Colonic mucosa (tissue), 4 donors: ENCODE measurements at places on chromosomes 12 and 14.
A peak's percentile ranks its signal among the peaks of the same experiment; 100 is the strongest.

GRCh38 chr14:21109377-21110138 is 8.7 kb downstream of the TMEM253 start:
- no peak overlapping the region for H3K4me3 ChIP-seq
- DNase-seq, result no peak
- H3K36me3 ChIP-seq, result no peaks in the 10 kb centered on the region
- peaks cover 12% of the 10 kb centered on the region for H3K4me1 ChIP-seq

- H3K4me1 ChIP-seq, result no peaks in the 10 kb centered on the region
- H3K27ac ChIP-seq, result no peak overlapping the region
- DNase-seq, result no peak
- no peaks in the 10 kb centered on the region for H3K36me3 ChIP-seq
- no peaks in the 10 kb centered on the region for H3K27me3 ChIP-seq
These were observed 304.4 kb downstream of the RGS6 start for GRCh38 chr14:72236629-72237028.

DNA sequence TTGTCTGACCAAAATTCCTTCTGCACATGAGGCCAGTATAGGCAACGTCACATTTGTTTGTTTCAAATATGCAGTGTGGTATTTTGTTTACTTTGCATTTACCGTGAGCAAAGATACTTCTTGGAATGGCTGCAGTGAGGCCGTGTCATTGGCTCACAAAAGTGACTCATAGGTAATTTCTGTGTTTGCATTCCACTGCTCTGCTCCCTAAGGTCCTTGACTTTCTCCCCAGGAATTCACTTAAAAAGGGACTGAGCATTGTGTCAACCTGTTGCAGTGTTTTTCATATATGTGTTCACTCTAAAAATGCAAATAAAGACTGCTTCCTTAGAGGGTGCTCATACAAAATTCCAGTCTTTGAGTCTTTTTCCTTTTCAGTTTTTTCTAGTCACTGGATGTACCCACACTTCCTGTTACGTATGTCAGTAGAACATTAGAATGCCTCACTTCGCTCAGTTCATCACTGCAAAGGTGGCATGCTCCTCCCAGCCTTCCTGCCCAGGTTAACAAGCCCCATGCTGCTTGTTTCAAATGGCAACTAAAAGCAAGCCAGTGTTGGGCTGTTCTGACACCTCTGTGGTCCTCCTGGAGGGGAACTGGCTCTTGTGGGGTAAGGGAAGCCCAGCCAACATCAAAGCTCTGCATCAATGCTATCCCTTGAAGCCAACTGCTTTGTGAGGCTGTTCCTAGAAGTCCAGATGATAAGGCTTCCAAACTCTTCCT is 9.1 kb downstream of the C12orf76 start:
- peaks cover 20% of the 10 kb centered on the region for H3K36me3 ChIP-seq
- H3K27me3 ChIP-seq, result no peaks in the 10 kb centered on the region
- peaks cover 12% of the 10 kb centered on the region for H3K4me1 ChIP-seq
- peak; percentile 59 for DNase-seq
- no peak overlapping the region for H3K4me3 ChIP-seq

DNA sequence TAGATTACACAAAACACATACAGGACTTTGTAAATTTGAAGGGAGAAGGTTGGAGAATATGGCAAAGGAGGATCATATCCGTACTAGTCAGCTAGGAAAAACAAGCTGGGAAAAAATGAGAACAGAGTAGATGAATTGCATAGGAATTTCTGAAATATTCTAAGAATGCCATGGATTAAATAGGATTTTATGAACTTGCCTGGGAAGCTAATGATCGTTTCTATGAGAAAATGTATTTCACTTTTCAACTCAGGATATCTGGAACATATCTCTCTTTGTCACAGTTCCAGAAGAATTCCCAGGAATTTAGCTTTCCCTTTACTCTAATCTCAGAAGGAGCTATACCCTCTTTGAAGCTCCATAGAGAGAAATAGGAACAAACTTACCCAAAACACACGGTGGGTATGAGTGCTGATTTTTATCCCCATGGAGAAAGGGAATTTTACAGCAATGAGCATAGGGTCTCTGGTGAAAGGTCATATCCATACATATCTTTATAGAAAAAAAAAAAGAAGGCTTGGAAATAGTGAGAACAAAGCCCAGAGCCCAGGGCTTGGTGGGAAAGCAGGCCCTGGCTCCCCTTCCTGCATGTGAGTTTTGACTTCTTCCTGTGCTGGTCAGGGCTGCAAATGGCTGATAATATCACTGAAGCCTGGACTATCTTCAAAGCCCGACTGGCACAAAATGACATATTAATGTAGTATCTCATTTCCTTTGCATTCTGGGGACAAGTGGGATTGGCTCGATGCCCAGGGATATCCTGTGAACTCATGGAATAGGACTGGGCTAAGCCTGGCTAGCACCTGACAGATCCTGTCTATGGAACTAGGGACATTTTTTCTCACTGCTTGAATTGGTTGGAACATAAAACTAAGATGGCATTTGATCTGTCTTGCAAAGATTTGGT is 136.3 kb downstream of the AEBP2 start:
- DNase-seq, result peak; percentile 23
- H3K27me3 ChIP-seq, result no peaks in the 10 kb centered on the region
- H3K27ac ChIP-seq, result no peak overlapping the region

- no peak for DNase-seq
- H3K27me3 ChIP-seq, result no peaks in the 10 kb centered on the region
- H3K4me1 ChIP-seq, result no peaks in the 10 kb centered on the region
- no peak overlapping the region for H3K4me3 ChIP-seq
These were observed 335.7 kb downstream of the FOXG1 start for GRCh38 chr14:29102266-29102665.

DNA sequence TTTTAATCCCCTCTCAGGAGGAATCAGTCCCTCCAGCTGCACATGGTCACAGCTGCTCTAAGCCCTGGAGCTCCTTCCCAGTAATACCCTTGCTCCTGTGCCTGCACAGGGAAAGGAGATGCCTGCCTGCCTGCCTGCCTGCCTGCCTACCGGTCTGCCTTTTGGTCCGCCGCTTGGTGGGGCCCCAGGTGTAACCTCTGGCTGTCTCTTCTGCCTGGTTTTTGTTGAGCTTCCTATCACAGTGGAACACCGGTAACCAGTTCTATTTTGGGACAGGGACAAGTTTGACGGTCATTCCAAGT is 99.8 kb downstream of the DAD1 start:
- H3K27ac ChIP-seq, result no peak overlapping the region
- H3K4me3 ChIP-seq, result no peak overlapping the region
- DNase-seq, result no peak
- no peaks in the 10 kb centered on the region for H3K4me1 ChIP-seq
- H3K36me3 ChIP-seq, result no peaks in the 10 kb centered on the region

DNA sequence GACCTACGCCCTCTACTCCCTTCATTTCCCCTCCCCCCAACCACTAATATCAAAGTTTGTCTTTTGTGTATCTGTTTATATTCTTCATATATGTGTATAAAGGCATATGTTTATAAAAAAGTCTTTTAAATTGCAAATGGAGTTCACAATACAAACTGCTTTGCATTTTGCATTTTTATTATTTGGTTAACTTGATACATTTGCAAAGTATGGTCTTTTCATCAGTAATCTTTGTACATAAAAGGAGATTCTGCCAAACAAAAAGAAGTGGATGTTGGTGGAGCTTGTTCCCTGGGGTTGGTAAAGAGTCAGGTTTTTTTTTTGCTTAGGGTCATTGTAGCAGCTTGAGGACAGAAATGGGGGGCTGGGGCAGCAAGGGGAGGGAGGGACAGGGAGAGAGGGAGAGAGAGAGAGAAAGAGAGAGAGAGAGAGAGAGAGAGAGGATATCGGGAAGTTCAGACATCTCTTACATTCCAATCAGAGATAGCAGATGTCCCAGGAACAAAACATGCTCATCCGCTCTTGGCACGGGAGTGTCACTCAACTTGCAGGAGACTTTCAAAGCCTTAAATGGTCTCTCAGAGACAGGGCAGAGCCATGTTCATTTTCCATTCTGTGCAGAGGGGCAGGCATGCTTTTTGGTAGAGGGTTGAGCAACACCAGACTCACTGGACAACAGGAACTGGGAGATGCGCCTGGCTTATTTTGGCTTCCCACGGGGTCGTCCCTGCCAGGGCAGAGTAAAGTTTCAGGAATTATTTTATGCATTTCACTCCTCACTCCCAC is 44.8 kb upstream of the TBX5 start:
- no peak overlapping the region for H3K4me3 ChIP-seq
- H3K36me3 ChIP-seq, result no peaks in the 10 kb centered on the region
- DNase-seq, result no peak
- no peak overlapping the region for H3K27ac ChIP-seq
- peaks cover 31% of the 10 kb centered on the region for H3K27me3 ChIP-seq

DNA sequence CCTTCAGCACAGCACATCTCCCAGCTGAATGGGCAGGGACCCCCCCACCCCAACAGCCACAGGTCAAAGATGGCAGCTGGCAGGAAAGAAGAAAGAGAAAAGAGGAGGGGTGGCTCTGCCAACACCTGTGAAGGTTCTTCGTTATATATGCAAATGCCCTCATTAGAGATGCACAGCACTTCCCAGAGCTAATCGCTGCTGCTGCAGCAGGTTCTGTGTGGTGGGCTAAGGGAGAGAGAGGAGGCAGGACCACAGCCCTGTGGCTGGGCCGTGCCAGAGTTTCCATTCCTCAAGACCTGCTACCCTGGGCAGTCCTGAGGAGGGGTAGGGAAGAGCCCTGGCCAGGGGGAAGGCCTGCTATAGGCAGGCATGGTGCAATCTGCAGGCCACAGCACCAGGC is 28.7 kb downstream of the SMUG1 start:
- no peak overlapping the region for H3K27ac ChIP-seq
- no peaks in the 10 kb centered on the region for H3K27me3 ChIP-seq
- H3K36me3 ChIP-seq, result no peaks in the 10 kb centered on the region
- no peaks in the 10 kb centered on the region for H3K4me1 ChIP-seq

GRCh38 chr14:23297611-23298277 is 4.9 kb downstream of the PPP1R3E start:
- H3K27me3 ChIP-seq, result no peaks in the 10 kb centered on the region
- H3K27ac ChIP-seq, result no peak overlapping the region
- peaks cover 3% of the 10 kb centered on the region for H3K4me1 ChIP-seq
- DNase-seq, result no peak
- no peaks in the 10 kb centered on the region for H3K36me3 ChIP-seq

- DNase-seq, result no peak
- no peaks in the 10 kb centered on the region for H3K36me3 ChIP-seq
- peak overlapping the region; percentile 19 for H3K27ac ChIP-seq
- no peaks in the 10 kb centered on the region for H3K4me1 ChIP-seq
These were observed 25.9 kb downstream of the CMKLR1 start for GRCh38 chr12:108313241-108313605.
